Inflammatory macrophage treated with lipopolysaccharide for 1 hour (primary cell): ENCODE measurements at places on chromosomes 11 and 22.
A peak's percentile ranks its signal among the peaks of the same experiment; 100 is the strongest.

DNA sequence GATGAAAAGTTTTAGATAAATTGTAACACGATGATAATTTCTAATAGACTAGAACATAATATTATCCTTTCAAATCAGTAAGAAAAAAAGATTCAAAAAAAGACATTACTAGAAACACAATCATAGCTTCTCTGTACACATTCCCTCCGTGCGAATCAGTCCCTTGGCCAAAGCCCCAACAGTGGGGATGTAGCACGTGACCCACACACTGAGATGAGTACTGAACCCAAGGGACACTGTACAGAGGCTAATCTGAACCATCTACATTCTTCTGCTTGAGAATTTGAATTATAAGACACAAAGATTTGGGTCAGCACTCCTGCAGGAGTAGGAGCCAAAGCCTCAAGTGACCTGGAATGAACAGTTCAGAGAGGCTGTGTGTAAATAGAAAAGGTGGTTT is 353.7 kb downstream of the INSC start:
- no peak for DNase-seq

DNA sequence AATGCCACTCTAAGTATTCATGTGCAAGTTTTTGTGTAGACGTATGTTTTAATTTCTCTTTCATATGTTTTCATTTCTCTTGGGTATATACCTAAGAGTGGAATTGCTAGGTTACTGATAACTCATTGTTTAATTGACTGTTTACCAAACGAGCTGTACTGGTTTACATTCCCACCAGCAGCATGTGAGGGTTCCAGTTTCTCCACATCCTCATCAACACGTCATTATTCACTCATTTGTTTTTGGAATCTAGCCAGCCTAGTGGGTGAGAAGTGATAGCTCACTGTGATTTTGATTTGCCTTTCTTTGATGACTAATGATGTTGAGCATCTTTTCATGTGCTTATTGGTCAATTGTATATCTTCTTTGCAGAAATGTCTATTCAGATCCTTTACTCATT is 4.0 kb downstream of the ANKRD13D start:
- peak; percentile 62 for DNase-seq

- DNase-seq = no peak
Measured at GRCh38 chr11:134678744-134679143, 266.7 kb upstream of the B3GAT1 start.

- DNase-seq = no peak
Measured at GRCh38 chr22:22693531-22693884, 49.1 kb downstream of the GGTLC2 start.

GRCh38 chr11:68012843-68013610 is 2.9 kb downstream of the ALDH3B1 start:
- DNase-seq = no peak

- no peak for DNase-seq
Measured at GRCh38 chr11:119797736-119798135, 68.7 kb upstream of the NECTIN1 start.

DNA sequence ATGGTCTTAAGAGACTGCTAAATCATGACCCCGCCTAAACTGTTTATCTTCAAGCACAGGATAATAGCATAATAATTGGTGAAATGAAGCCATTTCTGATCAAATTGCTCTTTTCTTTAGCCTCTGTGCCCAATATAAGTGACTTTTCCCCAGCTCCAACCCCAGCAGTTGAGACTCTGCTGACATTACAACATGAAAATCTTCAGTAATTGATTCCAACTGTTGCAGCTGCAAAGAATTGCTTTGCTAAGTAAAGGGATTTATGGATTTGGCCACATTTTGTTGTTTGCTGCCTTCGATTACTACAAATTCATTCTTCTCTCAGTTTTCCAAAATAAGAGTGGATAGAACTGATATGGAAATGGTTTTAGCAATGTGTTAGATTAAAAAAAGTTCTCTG is 576.7 kb upstream of the LRRC4C start:
- no peak for DNase-seq
